ENCODE measurements at places on chromosomes 7 and 10.

- DNase-seq: no peak
Measured at GRCh38 chr7:24227603-24228359, 56.2 kb upstream of the NPY start.

DNA sequence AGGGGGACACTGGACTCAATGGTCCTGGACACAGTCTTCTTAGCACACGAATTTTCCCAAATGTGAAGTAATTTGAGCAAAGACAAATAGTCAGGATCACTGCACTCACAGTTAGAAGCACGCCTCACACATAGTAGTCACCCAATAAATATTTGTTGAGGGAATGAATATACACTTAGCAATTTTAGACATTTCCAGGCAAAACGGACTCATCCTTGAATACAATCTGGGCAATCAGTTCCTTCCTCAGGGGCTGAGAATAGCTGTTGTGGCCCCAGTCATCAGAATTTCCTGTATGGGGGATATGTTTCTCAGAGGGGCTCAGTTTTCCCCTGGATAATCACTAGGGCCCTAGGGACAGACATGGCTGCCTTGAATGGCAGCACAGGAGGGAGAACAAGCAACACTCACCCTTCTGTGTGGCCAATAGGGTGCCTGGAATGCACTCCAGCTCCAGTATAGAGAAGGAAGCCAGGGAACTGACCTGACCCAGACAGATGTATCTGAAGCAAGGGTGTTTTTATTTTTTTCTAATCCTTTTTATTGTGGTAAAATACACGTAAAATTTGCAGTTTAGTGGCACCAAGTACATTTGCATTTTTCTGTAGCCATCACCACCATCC is 282.7 kb upstream of the ZNF32 start:
- DNase-seq: no peak

DNA sequence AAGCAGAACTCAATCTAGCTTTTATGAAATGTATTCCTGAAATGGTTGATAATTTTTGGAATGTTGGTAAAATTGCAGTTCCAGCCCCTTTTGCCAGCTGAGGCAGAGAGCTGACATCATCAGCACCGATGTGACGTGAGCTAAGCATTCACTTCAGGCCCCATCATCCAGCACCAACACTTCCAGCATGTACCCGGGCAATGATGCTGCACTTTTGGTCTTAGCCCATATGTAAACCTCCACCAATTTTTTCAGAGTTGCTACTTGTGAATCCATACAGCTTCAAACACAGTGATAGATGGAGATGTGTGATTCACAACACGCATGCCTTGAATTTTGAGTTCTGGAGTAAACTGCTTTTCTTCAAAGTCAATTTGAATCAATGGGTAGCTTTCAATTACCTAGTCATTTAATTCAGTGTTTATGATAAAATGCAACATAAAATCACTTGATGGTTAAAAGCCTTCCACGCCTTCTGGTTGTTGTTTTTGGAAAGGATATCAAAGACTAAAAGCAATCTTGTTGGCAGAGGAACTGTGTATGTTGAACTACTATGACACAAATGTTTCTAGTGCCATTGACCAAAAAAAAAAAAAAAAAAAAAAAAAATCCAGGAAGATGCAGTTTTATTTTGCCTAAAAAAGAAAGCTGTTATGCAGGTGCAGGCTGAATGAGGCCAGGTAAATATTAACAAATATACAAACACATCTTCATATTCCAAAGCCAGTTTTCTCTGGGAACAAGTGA is 73.9 kb downstream of the NRP1 start:
- DNase-seq: no peak

DNA sequence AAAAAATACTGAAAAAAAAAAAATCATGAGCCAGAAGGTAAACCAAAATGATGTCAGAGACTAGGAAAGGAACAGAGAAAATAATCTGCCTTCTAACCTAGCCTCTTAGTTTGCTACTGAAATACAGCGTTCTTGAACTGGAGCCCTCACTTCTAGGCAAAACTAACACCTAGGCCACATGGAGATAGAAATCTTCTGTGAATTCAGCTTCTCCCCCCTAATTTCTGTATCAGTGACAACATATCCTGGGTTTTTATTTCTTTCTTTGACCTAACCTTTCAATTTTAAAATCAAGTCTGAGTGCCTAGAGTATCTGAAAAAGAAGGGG is 100.1 kb upstream of the GLCCI1 start:
- no peak for DNase-seq

- no peak for DNase-seq
Measured at GRCh38 chr7:585229-585711, 65.6 kb upstream of the PDGFA start.

DNA sequence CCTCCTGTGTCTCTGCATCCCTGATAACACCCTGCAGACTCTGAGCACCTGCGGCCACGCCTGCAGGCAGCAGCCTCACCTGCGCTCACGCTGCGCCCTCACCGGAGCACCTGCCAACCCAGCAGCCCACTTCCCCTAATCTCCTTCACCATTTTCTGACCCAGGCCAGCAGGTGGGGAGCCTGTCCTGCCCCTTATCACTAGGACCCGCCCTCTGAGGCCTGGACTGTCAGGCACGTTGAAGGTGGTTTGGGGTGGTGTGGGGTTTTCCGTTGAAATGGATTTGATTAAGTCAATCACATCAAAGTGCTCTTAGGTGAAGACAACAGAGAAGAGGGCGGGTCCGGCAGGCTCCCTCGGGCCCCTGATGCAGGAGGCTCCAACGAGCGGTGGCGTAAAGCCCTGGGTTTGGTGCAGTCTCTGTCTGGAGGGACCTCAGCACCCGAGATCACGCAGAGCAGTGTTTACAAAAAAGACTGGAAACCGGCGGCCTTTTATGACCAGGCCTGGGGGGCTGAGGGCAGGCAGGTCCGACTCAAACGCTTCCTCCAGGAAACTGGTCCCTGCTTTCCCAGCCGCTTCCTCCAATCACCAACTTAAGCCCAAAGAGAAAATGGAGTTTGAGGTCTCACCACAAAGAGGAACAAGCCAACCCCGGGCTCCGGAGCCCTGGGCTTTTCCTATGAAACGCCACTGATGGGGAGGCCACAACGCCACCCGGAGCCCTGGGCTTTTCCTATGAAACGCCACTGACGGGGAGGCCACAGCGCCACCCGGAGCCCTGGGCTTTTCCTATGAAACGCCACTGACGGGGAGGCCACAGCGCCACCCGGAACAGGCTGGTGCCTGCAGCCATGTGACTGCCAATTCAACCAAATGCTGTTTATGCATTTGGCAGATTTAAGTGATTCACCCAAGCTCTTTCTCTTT is 45.5 kb downstream of the DPYSL4 start:
- DNase-seq: no peak

DNA sequence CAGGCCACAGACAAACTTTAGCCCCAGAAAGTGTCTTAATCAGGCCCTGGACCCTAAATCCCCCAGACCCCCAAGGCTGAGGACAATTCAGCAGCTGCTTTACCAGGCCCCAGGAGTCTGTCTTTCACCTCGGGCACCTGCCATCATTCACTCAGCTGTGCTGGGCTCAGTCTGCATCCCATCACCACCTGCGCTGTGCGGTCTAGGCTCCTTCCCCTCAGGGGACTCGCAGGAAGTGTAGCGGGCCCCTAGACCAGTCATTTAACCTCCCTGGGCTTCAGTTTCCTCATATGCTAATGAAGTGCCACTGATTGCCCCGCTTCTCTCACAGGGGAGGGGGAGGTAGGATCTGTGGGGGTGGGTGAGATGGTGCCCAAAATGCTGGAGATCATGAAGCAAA is 76.4 kb upstream of the ZMIZ1 start:
- DNase-seq: no peak

GRCh38 chr10:10860455-10860976 is 157.2 kb upstream of the CELF2 start:
- no peak for DNase-seq

- no peak for DNase-seq
Measured at GRCh38 chr10:66983475-66983818, 57.6 kb downstream of the LRRTM3 start.

DNA sequence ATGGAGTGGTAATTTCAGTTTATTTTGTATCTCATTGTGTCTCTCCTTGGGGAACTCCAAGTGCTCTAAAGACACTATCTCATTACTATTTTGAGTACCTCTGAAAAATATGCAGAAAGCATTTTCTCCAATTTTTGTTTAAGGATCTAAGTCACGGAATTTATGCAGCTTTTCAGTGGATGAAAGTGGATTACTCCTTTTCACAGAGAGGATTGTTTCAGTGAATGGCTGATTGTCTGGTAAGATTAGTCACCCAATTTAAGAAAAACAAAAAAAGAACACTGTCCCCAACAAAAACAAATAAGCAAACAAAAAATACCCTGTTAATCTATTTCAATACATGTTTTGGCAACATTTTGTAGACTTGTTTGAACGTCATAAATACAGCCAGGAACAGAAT is 338.3 kb upstream of the TEX47 start:
- no peak for DNase-seq

DNA sequence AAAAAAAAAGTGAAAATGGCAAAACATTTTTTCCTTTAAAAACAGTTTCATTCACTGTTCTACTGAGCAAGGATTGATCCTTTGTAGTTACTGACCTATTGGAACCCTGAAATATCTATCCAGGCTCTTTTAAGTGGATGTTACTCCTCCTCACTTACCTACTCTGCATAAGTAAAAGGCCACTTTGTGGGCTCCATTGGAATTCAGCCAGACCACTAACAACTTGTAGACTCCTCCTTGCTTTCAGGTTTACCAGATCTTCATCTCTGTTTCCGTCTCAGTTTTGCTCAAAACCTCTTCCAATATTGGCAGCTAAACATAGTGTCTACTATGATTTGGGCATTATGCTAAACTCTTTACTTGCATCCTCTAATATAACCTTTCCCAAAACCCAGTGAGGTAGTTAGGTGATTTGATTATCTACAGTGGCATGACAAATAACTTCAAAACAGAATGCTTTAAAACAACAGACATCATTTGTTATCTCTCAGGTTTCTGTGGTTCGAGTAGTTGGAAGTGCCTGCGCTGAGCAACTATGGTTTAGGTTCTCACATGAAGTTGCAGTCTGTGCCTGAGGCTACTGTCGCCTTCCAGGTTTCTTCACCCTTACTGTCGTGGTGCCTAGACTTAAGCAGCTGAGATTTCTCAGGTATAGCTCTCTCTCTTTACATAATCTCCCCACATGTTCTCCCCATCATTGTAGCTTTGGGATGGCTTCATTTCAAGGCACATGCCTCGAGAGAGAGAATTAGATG is 698.2 kb downstream of the REEP3 start:
- DNase-seq: no peak

- DNase-seq: no peak
Measured at GRCh38 chr10:79948976-79949722, at the start of gene SFTPD. Gene SFTPD, minus strand, starts transcription at chr10:79949105. Its CDS starts 2,446 bp downstream, at chr10:79946659.

GRCh38 chr7:1900847-1901246 is 230.8 kb downstream of the ELFN1 start:
- DNase-seq: no peak
